Right hindlimb (tissue), 1 donor: ENCODE measurements at places on chromosomes 16 and 17.

DNA sequence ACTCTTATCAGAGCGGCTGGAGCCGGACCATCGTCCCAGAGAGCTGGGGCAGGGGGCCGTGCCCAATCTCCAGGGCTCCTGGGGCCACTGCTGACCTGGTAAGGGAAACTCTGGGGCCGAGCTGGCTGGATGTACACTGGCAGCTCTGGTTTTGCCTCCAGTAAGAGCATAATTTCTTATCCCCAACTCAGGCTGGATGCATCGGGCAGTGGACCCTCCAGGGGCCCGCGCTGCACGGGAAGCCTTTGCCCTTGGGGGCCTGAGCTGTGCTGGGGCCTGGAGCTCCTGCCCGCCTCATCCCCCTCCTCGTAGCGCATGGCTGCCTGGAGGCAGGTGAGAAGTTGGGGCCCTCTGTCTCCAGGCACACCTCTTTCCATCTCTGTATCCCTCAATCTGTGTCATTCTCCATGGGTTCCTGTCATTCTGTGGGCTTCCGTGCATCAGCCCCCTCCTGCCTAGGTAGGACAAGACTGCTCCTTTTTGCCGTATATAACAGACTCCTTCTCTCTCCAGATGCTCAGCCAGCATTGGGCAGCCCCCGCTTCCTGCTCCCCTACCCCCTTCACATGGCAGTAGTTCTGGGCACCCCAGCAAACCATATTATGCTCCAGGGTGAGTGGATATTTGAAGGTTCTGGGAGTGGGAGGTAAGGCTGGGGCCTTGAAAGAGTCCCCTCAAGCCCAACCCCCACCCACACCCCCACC is 9.4 kb upstream of the TMEM88 start:
- peak; percentile 24 for DNase-seq

GRCh38 chr16:15517743-15518377 is 83.5 kb downstream of the BMERB1 start:
- no peak for DNase-seq

- no peak for DNase-seq
Measured at GRCh38 chr16:4322121-4323052, 6.5 kb downstream of the GLIS2 start.

- DNase-seq: no peak
Measured at GRCh38 chr16:89237733-89238132, 20.2 kb downstream of the ZNF778 start.

GRCh38 chr17:35738519-35739133 is 7.2 kb downstream of the RASL10B start:
- DNase-seq: no peak

GRCh38 chr16:6247775-6248174 is 1084.9 kb upstream of the RBFOX1 start:
- no peak for DNase-seq

GRCh38 chr17:61314368-61315078 is 85.1 kb upstream of the TBX2 start:
- peak; percentile 88 for DNase-seq

DNA sequence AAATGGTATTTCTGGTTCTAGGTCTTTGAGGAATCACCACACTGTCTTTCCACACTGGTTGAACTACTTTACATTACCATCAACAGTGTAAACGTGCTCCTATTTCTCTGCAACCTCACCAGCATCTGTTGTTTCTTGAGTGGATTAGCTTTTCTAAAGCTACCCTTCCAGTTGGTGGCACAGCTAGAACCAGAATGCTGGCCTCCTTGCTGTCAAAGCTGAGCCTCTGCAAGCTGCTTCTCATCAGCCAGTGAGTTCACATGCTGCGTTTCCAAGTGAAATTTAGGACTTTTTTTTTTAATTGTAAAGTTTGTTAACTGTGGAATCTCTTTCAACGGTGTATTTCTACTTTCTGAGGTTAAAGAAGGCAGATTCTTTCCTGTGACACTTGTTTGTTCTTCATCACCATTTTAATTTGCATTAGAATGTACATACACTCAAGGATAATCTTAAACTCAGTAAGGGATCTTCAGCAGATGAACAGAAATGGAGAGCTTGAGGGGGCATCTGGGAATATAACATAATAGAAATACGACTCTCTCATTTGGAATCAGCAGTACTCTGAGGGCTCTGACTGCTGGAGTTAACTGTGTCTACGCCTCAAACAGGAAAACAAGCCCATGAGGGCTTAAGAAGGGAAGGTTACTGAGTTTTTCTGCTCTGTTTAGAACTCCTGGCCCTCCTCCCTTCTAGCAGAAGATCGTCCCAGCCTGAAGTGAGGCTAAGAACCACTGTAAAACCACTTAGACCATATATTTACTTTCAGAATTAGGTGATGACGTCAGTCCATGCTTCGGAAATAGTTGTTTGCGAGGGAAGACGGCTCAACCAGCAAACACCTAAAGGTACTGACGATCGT is 148.4 kb upstream of the FAM20A start:
- no peak for DNase-seq

- peak; percentile 29 for DNase-seq
Measured at GRCh38 chr17:28008513-28008912, 34.0 kb upstream of the NLK start.

- DNase-seq: no peak
Measured at GRCh38 chr17:35717475-35717874, 14.0 kb upstream of the RASL10B start.

DNA sequence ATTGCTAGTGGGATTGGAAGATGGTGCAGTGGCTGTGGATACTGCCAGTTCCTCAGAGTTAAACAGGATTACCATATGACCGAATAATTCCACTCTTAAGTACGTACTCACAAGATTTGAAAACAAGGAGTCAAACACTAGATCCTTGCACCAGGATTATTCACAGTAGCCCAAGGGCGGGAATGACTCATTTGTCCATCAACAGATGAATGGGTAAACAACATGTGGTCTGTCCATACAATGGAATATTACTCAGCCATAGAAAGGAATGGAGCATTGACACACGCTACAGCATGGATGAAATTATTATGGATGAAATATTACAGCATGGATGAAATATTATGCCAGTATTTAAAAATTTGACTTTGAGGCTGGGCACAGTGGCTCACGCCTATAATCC is 9.1 kb upstream of the MAPK8IP3 start:
- DNase-seq: no peak

DNA sequence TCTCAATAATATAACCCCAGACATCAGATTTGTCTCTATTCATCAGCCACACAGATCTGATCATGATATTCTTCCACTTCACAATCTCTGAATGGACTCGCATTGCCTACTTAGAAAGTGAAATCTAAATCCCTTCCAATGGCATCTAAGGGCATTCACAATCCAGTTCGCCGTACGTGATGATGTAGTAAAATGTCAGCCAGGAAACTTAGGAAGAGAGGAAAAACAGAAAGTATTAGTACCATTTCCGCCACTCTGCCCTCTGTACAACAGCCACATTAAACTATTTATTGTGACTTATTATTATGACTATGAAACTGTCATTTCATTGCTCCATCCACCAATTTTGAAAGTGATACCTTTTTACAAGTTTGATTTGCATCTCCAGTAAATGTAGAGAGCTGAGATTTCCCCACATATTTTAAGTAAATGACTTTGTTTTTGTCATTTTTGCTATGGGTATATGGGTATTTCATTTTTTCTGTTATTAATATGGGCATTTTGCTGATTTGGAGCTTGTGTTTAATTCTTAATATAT is 69.4 kb upstream of the SMIM36 start:
- no peak for DNase-seq

GRCh38 chr17:77763575-77763974 is 194.9 kb upstream of the TNRC6C start:
- no peak for DNase-seq

GRCh38 chr16:51166091-51166490 is 15.0 kb upstream of the SALL1 start:
- no peak for DNase-seq

DNA sequence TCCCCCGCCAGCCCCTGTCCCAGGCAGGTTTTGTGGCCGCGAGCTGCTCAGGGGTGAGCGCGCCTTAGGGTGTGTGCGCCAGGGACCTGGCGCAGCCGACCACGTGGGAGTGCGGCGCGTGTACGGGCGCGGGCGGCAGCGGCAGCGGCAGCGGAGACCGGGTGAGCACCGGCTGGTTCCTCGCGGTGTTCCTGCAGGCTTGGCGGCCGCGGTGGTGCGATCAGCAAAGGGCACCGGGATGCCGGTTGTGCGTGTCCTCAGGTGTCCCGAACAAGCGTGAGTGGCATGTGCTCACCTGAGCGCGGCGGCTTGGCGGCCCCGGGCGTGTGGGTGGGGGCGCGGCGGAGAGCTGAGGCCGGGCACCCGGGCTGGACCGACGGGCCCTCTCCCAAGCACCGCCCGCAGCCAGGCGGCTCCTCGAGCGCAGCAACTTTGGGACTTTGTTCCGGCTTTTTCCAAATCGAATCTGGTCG is 381 bp upstream of the HSD11B2 start:
- no peak for DNase-seq

DNA sequence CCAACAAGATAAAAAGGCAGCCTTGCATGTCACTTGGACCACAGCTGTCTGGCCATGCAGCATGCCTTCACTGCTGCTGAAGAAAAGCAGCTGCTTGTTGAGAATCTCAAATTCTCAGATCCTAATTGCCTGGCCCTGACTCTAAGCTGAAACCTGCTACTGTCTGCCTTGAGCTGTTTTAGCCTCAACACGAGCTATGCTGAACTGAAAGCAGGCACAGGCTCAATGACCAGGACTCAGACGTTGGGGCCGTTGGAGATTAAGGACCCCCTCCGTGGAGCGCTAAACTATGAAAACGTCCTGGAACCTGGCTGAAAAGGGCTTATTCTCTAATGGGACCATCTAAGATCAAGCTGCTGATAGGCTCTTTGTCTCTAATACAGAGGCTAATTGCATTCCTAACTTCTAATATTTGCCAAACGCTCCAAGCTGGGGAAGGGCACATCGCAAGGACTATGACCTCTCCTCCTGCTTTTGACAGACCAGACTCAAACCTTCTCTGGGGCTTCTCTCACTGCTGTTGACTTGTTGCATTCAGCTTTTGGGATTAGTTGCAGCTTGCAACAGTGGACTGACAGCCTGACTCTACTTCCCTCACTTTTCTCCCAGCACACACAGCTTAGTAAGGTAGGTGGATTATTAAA is 4.6 kb upstream of the PLK1 start:
- DNase-seq: no peak

DNA sequence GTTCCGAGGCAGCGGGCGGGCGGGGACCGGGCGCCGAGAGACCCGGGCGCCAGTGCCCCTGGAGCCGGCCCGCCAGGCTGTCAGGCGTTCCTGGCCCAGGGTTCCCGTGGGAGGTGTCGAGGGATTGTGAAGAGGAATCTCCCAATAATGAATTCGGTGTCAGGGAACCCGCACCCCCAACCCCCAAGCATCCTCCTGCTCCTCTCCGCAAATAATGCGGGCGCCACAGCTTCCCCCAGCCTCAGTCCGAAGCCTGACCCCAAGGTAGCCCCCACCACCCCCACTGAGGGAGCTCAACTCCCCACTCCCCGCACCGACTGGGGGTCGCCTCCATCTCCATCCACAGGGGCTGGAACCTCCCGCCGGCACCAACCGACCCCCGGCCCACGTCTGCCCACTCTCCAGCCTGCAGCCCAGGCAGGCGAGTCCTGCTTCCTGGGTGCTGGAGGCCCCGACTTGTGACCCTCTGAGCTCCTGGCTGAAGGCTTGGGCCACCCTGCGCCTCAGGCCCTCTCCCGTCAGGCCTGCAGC is 641 bp upstream of the CASKIN1 start:
- no peak for DNase-seq

DNA sequence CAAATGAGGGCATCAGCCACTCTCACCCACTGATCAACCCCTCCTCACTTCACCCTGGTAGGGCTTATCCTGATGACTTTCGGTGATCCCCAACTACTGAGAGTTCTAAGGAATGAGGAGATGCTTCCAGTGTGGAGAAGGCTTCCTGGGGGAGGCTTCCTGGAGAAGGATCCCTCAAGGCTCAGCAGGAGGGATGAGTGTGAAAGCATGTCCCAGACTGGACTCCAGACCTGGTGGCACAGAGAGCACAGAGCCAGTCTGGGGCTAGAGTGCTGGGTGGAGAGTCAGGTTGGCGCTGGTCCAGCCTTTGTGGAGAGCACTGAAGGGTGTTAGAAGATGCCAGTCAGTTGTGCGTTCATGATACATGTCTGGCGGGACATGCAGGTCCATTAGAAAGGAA is 53.7 kb downstream of the PLD6 start:
- no peak for DNase-seq

DNA sequence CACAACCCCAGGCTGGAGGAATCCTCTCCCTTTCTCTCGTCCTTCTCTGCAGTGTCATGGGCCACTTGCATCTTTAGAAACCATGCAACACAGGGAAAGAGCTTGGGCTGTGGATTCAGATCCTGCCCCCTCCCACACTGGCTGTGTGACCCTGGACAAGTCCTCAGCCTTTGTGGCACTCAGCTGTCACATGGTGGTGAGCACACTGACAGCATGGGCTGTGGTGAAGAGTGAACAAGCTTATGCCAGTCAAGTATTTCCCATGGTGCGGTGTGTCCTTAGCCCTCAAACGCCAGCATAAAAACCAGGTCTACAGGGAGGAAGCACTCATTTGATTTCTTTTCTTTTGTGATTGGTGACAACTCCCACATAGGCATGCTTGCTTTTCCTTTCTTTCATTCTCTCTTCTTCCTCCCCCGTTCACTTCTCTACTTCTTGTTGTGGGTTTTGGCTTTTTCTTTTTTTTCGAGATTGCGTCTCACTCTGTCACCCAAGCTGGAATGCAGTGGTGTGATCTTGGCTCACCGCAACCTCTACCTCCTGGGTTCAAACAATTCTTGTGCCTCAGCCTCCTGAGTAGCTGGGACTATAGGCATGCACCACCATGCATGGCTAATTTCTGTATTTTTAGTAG is 314.2 kb downstream of the CPPED1 start:
- no peak for DNase-seq

- DNase-seq: peak; percentile 58
Measured at GRCh38 chr16:57653936-57654335, 14.2 kb upstream of the ADGRG3 start.

DNA sequence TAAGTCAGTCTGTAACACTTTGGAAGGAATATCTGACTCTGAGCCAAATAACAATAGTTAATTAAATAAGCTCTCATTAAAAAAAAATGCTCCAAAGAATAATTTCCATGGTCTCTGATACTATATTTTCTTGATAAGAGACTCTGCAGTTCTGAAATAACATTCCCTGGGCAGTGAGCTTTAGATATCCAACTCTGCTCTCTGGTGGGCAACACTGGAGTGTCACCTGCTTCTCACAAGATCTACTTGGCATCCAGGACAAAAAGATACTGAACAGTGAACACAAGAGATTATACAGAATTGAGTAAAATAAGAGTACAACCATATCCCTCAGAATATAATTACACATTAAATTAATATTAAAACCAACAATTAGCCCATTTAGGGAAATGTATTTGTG is 13.7 kb downstream of the BLMH start:
- no peak for DNase-seq

DNA sequence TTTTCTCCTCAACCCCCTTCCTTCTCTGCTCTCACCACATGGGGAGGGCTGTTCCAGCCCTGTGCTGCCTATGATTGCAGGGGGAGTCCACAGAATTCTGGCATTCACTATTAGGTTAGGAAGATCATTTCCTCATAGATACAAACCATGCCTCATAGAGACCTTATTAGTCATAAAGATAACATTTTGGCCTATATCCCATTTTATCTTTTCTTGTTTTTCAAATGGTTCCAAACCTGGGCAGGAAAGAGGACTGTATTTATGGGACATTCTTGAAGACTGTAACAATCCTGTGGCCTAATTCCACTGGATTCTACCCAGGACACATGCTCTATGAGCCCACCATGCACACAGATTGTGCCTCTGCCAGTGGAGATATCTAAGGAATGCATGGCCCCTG is 51.7 kb downstream of the ASIC2 start:
- no peak for DNase-seq
